Fibroblast of lung (primary cell): ENCODE measurements at places on chromosomes 5 and 9. TPM values are rescaled to one million over a fixed set of nuclear protein-coding genes. Genes with fewer than 3 reads are reported as not detected.

C9 gene
- total RNA-seq: under 0.01 and 0.33 TPM in 2 replicates

CRHBP gene
- total RNA-seq: under 0.01 and 0.17 TPM in 2 replicates

OCLN gene
- 2.3 and 7.8 TPM in 2 replicates for total RNA-seq

DNA sequence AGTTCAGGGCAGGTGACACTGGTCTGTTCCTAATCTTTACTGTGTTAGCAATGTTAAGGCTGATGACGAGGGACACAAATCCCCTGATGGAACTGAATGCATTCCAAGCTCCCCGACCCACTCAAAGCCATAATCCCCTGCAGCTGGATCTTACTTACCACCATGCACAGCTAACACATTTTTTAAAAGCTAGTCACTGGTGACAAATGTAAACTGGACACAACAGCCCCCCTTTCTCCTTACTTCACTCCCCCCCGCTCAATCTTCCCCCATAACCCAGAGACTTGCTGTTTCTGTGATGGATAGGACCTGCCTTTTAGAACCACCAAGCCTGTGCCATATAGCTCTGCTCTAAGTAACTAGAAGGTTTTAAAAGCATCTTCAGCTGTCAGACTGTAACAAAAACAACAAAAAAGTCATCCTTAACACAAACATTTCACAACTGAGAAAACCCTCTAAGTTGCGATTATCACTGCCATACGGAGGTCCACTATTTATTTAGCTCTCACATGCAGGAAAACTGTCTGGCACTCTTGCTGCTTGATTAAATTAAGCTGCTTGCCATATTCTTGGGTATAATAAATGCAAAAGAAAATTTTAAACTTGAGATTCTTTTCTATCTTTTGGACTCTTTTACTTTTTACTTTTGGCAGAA, 44.4 kb downstream of the BNC2 start:
- DNase-seq: peak; percentile 91

GRCh38 chr5:93821891-93822415, 80.6 kb upstream of the POU5F2 start:
- no peak for DNase-seq

DNA sequence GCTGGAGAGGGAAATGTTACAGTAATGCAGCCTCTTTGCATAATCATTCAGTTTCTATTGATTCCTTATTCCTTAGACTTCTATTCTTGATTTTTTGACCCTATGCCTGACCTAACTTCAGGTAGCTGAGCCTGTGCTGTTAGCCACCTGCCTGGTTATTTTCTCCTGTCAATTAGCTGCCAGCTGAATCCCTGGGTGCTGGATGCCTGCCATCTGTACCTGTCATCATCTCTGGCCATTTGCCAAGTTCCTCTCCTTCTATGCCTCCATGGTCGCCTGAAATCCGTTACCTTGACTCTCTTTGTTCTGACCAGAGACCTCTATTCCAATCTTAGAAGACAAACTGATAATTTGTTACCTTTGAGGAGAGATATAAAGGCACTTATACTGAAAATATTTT, 178.3 kb downstream of the CAVIN4 start:
- DNase-seq: no peak

- no peak for DNase-seq
These were observed 439.0 kb upstream of the MPDZ start for GRCh38 chr9:13718539-13718938.

- DNase-seq: peak; percentile 9
These were observed 157.8 kb upstream of the FTMT start for GRCh38 chr5:121693864-121694263.

DNA sequence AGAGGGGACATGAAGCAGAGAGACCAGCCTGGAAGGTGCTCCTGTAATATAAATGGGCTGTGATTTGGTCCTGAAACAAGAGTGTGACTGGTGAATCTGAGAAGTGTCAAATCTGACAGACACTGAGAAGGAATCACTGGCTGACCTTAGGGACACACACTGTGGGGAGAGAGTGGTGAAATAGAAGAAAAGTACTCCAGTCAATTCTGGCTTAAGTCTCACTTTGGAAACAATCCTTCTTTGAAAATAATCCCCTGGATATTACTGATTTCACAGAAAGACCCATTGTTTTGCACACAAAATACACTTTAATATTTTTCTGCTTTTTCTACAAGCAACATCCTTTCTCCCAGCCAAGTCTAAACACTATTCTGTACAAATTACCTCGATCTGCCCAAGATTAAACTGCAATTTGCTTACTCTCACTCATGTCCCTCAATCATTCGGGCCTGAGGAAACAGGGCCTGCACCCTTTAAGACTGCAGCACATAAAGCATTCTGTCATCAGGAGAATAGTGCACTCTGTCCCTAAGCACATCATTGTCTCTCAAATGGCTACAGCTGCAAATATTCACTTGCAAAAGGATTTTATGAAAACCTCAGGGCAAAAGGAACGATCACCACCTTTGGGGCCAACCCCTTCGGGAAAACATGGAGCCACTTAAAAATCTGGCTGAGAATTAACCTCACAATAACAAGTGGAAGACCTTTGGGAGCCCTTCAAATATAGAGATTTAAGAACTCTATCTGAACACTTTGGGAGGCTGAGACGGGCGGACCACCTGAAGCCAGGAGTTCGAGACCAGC, 68.6 kb downstream of the MAPKAP1 start:
- DNase-seq: no peak

GRCh38 chr9:124149992-124150391, 107.8 kb upstream of the NEK6 start:
- DNase-seq: no peak
